ENCODE measurements at places on chromosomes 11 and 22.

DNA sequence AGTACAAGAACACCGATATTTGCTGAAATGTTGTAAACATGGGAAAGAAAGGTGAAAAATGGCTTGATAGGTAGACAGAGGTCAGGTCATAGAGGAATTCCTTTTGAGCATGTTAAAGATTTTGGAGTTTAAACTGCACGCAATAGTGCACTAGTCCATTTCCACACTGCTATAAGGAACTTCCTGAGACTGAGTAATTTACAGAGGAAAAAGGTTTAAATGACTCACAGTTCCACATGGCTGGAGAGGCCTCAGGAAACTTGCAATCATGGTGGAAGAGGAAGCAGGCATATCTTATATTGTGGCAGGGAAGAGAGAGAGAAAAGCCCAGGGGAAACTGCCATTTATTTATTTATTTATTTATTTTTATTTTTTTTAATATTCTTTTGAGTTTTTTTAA is 5.0 kb downstream of the OR10A5 start:
- H3K4me3 ChIP-seq = no peak overlapping the region
- H3K36me3 ChIP-seq = no peaks in the 10 kb centered on the region
- H3K4me1 ChIP-seq = no peaks in the 10 kb centered on the region
- no peak overlapping the region for H3K27ac ChIP-seq
- no peak for DNase-seq
- no peaks in the 10 kb centered on the region for H3K27me3 ChIP-seq

- H3K4me3 ChIP-seq = no peak within 1 kb of the TSS
- H3K27ac ChIP-seq = no peak within 1 kb of the TSS
- H3K4me1 ChIP-seq = no peaks in the 10 kb centered on the region
- peaks cover 15% of the 10 kb centered on the region for H3K27me3 ChIP-seq
- H3K36me3 ChIP-seq = no peaks in the 10 kb centered on the region
Observed at GRCh38 chr11:113475160-113475761, at the start of gene DRD2. Gene DRD2 (minus strand): TSS chr11:113475398. CDS start chr11:113424651, 50,747 bp downstream.

DNA sequence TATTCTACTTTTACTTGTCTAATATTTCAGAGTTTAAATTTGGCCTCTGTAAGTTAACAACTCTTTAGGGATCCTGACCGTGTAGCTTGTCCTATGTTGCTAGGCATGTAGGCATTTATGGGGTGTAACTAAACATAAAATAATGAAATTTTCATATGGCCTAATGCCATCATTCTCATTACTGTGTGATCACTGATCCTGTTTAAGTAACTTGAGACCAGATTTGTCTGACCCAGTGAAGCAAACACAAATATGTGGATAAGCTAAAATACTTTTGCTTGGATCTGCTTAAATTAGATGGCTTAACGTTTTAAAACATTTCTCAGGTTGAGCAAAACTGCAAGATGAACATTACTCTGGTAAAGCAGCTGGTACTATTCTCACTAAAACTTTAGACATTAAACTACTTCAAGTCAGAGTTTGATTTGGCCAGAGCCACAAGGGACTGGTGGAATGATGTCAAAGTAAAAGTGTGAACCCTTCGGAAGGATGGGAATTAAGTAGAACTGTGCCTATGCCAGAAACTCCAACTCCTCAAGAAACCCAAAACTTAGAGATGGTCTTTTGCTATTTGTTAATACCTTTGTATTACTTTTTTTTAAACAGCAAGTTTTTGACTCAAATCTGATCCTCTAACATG is 12.5 kb downstream of the QSER1 start:
- H3K27ac ChIP-seq = no peak overlapping the region
- H3K4me3 ChIP-seq = no peak overlapping the region
- H3K36me3 ChIP-seq = no peaks in the 10 kb centered on the region
- no peak for DNase-seq
- H3K27me3 ChIP-seq = no peaks in the 10 kb centered on the region

DNA sequence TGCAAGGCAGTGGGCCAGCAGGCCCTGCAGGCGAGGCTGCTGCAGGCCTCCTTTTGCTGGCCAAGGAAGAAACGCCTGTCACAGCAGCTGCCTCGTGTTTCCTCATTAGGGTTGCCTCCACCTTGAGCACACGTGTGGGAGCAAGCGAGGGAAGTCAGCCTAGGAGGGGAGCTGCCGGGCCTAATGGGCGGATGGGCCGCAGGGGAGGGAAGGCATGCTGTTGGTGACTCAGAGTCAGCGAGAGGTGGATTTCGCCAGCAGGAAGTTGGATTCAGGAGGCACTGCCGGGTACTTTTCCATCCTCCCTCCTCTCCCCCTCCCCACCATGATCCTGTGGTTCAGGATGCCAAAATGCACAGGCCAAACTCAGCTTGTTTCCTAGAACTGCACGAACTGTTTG is 498.7 kb downstream of the METTL15 start:
- no peak for DNase-seq
- H3K27me3 ChIP-seq = no peaks in the 10 kb centered on the region

Data from CD8-positive, alpha-beta memory T cell (primary cell).